ENCODE measurements at places on chromosomes 13 and 19.

- no peak for DNase-seq
Observed at GRCh38 chr13:101915755-101916107, 463.3 kb downstream of the ITGBL1 start.

DNA sequence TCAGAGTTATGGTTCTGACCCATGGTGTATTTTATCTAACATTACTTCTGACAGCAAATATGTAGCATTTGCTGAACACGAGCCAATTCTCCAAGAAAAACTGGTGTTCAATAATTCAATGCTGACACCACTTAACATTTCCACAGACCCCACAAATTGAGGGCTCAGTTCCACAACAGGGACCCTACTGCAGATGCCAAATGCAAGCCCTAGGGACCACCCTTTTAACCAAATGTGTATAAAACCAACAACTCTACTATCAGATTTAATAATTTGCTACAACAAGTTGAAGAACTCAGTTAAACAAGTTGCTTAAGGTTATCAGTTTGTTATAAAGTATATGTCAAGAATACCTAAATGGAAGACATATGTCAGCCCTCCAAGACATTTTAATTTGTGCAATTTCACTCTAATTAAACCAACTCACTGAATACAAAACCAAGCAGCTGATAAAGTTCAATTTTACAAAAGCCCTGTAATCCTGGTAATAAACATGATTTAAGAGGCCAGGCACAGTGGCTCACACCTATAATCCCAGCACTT is 6.7 kb downstream of the ZNF44 start:
- no peak for DNase-seq

DNA sequence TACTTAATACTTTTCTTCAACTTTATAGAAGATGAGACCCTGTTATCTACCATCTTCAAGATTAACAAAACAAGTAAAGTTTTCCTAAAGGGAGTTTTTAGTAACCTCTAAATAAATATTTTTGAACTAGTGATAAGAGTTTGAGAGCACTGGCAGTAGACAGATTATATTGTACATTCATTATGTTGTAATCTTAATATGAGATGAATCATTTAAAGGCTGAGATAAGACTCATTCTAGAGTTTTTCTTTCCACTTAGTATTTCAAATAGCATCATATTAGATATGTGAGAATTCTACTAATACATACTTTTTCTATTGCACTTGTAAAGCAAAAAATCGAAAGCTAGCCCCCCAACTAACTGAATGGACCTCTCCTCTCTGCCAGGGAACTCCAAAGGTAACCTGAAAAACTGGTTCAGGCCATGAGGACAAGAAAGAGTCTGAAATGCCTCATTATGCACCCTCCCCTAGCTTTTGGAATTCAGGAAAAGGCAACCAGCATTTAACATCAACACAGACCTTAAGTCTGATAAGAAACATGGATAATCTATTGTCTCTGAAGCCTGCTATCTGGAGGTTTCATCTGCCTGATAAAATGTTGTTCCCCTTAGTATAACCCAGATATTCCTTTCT is 875.4 kb upstream of the SLC10A2 start:
- DNase-seq: no peak

- DNase-seq: no peak
Observed at GRCh38 chr13:114283576-114283975, 2.2 kb downstream of the UPF3A start.

GRCh38 chr13:84821261-84821660 is 939.0 kb upstream of the SLITRK1 start:
- no peak for DNase-seq

- no peak for DNase-seq
Observed at GRCh38 chr19:718251-718951, 9.7 kb downstream of the PALM start.

DNA sequence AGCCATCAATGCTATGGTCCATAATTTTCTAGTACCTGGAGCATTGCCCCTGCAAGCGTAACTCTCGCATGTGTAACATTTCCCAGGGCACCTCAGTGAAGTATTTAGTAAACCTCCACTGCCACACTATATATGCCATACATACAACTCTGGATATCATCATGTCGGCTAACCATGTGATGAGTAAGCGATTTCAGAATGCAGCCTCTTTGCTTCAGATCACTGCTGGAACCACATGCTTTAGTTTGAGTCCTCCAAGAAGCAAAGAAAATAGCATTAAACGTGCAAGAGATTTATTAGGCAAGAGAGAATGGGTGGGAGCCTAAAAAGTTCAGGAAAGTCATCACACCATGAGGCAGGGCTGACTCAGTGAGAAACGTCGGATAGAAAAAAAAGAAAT is 635.6 kb upstream of the SLITRK5 start:
- no peak for DNase-seq

DNA sequence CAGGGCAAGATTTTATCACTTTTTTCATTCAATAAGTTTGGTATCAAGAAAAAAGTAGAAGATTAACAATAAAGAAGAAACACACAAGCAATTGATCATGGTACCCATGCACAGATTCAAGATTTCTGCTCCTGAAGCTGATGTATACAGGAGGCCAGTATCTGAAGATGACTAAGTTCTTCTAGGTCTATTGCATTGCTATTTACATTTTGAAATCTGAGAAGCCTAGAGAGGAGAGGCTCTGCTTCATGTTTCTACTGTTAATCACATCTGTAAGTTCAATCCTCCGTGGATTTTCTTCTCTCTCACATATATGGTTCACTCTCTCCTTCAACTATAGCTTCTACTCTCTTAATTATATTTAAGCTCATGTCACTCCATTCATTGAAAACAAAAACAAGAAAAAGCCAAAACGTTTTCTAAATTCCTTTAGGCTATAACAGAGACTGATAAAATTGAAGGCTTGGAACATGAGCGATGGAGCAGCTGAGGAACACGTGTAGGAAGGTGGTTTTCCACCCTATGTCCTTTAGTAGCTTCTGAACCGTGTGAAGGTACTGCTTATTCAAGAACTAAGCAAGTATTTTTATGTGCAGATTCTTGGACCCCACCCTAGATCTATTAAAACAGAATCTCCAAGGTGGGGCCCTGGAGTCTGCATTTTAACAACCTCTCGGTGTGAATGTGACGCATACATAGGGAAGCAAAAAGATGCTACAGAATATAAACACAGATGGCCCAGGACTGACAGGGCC is 198.2 kb downstream of the EFNB2 start:
- no peak for DNase-seq

DNA sequence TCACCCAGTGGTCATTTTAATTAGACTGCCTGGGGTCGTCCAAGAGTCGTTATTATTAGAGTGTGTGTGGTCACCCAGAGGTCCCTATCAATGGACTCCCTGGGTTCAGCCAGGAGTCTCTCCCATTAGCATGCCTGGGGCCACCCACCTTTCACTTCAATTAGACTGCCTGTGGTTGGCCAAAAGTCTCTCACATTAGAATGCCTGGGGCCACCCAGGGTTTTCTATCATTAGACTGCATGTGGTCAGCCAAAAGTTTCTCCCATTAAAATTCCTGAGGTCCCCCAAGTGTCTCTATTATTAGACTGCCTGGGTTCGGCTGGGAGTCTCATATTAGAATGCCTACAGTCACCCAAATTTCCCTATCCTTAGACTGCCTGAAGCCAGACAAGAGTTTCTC is 1472.6 kb downstream of the UQCRFS1 start:
- DNase-seq: no peak

DNA sequence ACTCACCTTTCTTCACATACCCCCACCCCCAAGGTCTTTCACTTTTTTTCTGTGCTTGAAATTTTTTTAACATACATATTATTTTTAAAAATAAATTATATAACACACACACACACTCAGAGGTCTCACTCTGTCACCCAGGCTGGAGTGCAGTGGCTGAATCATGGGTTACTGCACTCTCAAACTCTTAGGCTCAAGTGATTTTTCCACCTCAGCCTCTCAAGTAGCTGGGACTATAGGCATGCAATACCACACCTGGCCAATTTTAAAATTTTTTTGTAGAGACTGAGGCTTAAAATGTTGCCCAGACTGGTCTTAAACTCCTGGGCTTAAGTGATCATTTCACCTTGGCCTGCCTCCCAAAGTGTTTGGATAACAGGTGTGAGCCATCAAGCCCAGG is 32.9 kb upstream of the ZNF429 start:
- no peak for DNase-seq

DNA sequence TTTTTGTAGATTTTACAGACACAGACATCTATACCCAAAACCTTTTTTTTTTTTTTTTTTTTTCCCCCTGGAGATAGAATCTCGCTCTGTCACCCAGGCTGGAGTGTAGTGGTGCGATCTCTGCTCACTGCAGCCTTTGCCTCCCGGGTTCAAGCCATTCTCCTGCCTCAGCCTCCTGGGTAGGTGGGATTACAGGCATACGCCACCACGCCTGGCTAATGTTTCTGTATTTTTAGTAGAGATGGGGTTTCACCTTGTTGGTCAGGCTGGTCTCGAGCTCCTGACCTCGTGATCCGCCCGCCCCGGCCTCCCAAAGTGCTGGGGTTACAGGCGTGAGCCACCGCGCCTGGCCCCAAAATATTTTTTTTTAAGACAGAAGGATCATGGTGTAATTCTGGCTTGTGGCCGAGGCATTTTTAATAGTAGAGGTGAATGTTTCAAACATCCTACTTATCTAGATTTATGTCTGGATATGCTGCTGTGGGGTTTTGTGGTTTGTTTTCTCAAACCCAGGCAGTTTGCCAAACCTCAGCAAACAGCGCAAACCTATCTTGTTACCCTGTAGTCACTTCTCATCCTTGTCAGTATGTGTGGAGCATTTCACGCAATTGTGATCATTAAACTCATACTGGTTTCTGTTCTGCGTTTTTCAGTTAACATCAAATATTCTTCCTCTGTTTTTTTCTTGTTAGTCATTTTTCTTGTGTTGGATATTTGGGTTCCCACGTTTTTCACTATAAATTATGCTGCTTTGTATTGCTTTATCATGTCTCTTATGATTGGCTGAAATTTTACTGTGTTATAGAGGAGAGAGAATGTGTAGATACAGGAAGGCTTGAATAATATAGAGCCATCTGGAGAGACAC is 36.2 kb upstream of the GARRE1 start:
- DNase-seq: peak; percentile 22

- no peak for DNase-seq
Observed at GRCh38 chr19:44692379-44692721, 6.6 kb upstream of the CEACAM16 start.

- no peak for DNase-seq
Observed at GRCh38 chr19:2665103-2665502, 37.4 kb downstream of the GNG7 start.

GRCh38 chr13:82458169-82458568 is 1424.1 kb downstream of the SLITRK1 start:
- DNase-seq: no peak

- DNase-seq: no peak
Observed at GRCh38 chr19:16628984-16629691, 1.1 kb upstream of the MED26 start.

- DNase-seq: peak; percentile 12
Observed at GRCh38 chr13:40776681-40777165, 5.7 kb upstream of the MRPS31 start.

GRCh38 chr13:97889803-97890202 is 63.7 kb upstream of the IPO5 start:
- DNase-seq: no peak

DNA sequence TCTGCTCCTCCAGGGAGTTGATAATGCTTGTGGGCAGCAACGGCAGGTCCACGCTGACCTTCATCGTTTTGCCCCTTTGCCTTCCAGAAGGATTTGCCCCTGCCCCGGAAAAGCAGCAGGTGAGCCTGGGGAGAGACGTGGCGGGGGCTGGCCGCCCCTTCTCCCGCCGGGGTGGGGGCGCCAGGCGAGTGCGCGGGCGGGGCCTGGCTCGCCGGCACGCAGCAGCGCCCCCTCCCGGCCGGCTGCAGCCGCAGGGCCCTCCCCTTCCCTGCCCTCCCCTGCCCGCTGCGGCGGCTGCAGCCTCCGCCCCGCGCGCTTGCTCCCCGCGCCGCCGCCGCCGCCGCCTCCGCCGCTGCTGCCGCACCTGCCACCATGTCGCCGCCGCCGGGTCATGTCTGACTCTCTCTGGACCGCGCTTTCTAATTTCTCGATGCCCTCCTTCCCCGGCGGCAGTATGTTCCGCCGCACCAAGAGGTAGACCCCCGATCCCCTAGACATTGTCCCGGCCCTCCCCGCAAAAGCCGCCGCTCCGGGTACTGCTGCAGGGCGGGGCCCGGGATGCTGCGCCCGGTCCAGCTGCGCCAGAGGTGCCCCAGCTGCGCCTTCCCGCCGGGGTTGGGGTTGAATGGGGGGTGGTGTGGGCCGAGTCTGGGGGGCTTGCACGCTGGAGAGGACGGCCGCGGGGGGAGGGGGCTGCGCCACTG is at the start of gene MAST1:
MAST1 (plus strand) TSS at position 334 of the 704 bp plus-strand sequence; CDS start at position 392, 58 bp downstream.
- DNase-seq: peak; percentile 70

GRCh38 chr13:52969373-52969772 is 59.2 kb upstream of the OLFM4 start:
- DNase-seq: no peak

DNA sequence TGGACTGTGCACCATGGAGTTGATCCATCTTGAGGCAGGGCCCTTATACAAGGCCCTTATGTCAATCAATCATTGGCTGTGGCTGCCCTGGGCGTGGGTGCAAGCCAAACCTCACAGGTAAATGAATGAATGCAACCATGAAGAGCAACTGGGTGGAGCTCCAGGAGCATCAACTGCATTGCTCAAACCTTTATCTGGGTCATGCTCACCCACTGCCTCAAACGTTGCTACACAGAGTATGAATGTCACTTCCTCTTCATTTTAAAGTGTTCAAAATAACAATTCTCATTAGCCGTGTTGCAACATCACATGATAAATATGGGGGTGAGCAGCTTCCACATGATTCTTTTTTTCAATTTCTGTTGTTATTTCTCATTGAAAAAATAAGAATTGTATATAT is 6.4 kb upstream of the ZNF333 start:
- DNase-seq: no peak

DNA sequence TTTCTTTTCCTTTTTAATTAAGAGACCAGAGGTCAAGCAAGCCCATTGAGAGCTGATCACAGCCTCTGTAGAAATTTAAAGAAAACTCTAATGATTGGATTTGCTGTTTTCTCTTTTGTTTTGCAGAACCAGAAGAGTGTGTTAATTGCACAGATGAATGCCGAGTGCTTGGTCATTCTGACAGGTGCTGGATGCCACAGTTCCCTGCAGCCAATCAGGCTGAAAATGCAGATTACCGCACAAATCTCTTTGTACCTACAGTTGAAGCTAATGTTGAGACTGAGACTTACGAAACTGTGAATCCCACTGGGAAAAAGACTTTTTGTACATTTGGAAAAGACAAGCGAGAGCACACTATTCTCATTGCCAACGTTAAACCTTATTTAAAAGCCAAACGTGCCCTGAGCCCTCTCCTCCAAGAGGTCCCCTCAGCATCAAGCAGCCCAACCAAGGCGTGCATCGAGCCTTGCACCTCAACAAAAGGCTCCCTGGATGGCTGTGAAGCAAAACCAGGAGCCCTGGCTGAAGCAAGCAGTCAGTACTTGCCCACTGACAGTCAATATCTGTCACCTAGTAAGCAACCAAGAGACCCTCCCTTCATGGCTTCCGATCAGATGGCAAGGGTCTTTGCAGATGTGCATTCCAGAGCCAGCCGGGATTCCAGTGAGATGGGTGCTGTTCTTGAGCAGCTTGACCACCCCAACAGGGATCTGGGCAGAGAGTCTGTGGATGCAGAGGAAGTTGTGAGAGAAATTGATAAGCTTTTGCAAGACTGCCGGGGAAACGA is 93.1 kb downstream of the PCDH17 start:
- no peak for DNase-seq

- no peak for DNase-seq
Observed at GRCh38 chr19:33404506-33405253, 31.2 kb downstream of the CEBPG start.

GRCh38 chr19:38062959-38063761 is 156.2 kb downstream of the SIPA1L3 start:
- DNase-seq: no peak
